ENCODE measurements at places on chromosomes 5 and 9.

GRCh38 chr9:36317766-36318165, 59.5 kb upstream of the GNE start:
- no peak for DNase-seq

GRCh38 chr5:112968411-112969106, 8.0 kb upstream of the DCP2 start:
- DNase-seq = no peak

- peak; percentile 24 for DNase-seq
These were observed 36.1 kb downstream of the MRPL36 start for GRCh38 chr5:1763548-1763911.

GRCh38 chr5:425714-426113, 17.3 kb upstream of the EXOC3 start:
- DNase-seq = no peak

DNA sequence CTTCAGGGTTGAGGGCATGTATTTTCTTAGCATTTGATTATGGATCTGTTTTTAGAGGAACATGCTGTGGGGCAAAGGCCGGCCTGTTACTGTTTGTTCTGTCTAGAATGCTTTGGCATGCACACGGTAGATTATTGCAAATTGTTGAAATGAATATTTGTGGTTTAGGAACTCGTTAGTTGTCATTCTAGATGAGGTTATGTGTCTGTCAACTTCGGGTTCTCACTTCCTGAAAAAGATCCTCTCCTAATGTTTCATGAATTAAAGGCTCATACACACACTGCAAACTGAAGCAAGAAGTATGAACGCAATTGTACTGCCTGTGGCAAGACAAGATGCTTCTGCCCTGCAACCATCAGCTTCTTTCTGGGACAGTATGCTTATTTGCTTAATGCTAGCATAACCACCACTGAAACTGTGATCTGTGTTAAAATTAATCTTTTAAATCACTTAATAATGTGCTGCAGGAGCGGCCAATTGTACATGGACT, 99.6 kb downstream of the BASP1 start:
- DNase-seq = peak; percentile 33

- DNase-seq = peak; percentile 36
These were observed 424 bp downstream of the HNRNPA0 start for GRCh38 chr5:137753691-137754187.
